Posterior cingulate gyrus (tissue), 11 donors: ENCODE measurements at places on chromosomes 2 and 18.

GRCh38 chr2:186917866-186918265 lies 68.9 kb upstream of the ZSWIM2 start:
- DNase-seq, result no peak

DNA sequence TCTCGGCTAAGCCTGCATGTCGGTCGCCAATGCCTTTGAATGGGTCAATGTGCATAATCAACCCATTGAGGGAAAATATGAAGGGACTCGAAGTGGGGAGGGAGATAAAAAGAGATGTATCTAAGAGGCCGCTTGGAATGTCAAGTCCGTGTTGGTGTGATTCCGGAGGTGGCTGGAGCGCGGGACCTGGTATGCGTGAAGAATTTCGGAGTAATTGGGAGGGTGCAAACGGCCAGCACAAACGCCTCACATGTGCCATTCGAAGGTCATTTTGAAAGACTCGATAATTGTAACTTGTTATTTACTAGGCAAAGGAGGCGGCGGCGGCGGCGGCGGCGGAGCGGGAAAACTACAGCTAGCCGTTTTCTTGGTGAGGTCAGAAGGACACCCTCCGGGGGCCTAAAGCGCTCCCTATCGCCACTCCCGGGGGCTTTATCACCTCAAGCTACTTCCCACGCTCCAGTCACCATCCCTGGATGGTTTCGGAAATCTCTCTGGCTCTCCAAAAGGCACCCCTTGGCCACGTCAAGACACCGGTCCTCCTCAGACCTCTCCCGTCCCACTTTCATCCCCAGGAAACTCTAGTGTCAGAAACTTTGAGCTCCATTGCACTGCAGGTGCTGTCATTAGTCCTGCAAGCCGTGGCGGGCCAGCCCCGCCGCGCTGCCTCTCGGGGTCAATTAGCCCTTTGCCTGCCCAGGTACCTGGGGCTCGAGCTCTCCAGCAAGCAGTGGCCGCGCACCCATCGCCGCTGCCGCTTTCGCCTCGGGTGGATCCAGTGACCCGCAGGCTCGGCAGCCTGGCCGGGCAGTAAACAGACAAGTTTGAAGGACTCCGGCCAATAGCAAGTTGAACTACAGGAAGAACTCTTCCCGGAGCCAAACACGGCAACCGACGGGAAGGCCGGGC lies 1.5 kb downstream of the ERBB4 start:
- DNase-seq, result peak; percentile 18

- no peak for DNase-seq
These were observed 26.6 kb downstream of the METTL8 start for GRCh38 chr2:171407030-171407675.

- no peak for DNase-seq
These were observed 86.9 kb downstream of the LIMS1 start for GRCh38 chr2:108621087-108621559.

DNA sequence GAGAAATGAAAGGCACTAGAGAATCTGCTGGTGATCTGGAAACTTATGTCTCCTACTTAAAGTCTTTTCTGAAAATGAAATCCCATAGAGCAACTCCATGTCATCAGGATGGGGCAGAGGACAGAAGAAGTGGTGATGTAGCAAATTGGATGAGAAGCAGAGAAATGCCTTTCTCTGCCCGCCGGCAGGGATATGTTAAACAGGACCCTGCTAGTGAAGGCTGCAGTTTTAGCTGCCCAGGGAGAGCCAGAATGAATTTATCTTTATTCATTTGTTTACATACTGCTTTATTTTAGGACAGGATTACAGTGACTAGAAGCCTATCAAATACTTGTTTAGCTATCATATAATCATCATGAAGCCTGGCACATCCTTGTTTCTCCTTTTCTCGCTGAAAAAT lies 247.0 kb downstream of the DOK6 start:
- no peak for DNase-seq

DNA sequence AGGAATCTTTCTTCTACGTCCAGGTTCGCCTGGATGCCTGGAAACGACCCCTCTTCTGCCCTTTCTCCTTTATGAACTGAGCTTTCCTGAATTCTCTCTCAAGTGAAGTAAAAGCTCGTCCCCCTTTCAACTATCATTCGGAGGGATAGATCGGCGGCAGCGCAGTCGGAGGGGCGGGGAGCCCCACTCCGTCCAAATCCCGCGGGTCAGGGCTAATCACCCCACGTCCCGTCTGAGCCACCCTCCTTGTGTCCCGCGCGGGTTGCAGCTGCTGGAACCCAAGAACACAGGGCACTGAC lies 367 bp downstream of the FBXO48 start:
- no peak for DNase-seq

GRCh38 chr18:79988071-79988450 lies 302 bp downstream of the TXNL4A start:
- DNase-seq, result peak; percentile 94

- no peak for DNase-seq
These were observed 39.3 kb upstream of the ID2 start for GRCh38 chr2:8642366-8643068.

DNA sequence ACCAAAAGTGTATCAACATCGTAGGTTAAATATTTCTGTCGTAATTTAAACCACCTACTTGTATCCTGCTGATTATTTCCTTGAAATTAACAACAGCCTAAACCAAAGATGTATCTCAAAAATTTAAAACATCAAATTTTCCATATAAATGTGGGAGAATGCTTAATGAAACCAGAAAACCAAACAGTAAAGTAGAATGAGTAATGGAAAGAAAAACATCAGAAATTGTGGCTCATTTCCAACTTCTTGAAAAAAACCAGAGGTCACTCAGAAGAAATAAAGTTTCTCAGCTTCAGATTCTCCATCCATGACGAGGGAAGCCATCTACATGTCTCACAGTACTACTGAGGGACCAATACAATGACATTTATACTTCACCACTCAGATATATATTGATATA lies 296.5 kb downstream of the NOL4 start:
- DNase-seq, result no peak

- no peak for DNase-seq
These were observed 36.4 kb downstream of the PKDCC start for GRCh38 chr2:42084231-42084671.

DNA sequence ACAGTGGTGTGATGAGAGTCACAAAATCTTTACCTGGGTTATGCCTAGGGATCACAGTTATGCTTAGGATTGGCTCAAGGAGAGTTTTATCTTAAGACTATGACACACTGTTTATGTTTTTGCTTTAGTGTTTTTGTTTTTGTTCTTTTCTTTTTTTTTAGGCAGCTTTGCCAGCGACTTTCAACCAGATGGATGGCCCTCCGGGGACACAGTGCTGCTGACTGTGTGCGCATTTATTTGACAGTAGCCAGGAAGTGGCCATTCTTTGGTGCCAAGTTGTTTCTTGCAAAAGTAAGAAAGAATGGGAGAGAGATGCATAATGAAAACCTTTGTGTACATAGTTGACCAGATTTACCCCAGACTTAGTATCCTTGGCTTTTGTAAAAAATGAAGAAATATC lies 15.1 kb upstream of the DYNC2LI1 start:
- no peak for DNase-seq

- DNase-seq, result no peak
These were observed 39.9 kb downstream of the DNAH6 start for GRCh38 chr2:84556190-84556589.

DNA sequence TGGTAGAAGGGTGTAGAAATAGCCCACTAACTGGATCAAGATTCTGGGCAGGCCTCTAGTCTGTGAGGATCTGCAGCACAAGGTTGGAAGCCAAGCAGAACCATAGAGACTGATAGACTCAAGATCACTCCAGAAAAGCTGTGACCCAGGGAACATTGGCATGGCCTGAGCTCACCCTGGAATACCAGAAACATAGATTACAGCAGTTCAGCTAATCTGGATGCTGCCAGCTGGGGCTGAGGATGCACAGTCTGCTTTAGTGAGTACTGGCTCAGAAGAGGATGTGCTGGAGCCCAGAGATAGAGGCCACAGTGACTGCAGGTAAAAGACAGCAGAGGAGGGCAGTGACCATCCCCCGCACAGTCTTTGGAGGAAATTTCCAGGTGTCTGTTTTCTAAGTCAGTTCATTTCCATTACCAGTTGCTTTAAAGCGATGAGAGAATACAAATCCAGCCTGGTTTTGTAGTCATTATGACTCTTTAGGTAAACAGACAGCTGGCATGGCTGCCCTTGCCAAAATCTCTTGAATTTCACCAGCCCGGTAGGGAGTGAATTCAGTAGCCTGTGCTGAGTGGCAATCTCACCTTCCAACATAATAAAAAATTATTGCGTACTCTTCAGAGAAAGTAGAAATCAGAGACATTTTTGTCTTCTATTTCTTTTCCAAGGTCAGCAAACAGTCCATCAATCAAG lies 119.2 kb downstream of the ANTXR1 start:
- no peak for DNase-seq

DNA sequence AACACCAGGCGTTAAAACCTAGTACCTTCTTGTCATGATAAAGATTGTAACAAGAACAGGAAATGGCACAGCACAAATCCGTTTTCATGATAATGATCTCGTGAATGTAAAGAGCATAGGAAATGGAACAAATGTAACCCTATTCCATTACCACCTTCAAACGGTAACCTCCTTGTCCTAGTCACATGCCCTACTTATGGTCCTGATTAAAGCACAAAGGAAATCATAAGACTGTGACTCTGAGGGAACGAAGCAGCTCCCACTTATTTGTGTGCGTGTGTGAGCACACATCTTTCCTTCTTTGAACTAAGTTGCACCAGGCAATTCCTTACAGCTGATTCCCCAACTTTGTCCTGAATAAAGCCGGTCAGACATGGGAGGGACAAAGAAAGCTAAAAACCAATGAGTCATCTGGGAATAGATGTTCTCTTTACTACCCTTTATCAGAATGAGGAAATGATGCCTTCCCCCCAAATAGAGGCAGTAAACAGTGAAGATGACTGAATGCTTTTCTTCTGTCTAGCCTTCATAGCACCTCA lies 192.6 kb downstream of the IKZF2 start:
- no peak for DNase-seq

- no peak for DNase-seq
These were observed 169.2 kb downstream of the XIRP2 start for GRCh38 chr2:167057446-167057845.

DNA sequence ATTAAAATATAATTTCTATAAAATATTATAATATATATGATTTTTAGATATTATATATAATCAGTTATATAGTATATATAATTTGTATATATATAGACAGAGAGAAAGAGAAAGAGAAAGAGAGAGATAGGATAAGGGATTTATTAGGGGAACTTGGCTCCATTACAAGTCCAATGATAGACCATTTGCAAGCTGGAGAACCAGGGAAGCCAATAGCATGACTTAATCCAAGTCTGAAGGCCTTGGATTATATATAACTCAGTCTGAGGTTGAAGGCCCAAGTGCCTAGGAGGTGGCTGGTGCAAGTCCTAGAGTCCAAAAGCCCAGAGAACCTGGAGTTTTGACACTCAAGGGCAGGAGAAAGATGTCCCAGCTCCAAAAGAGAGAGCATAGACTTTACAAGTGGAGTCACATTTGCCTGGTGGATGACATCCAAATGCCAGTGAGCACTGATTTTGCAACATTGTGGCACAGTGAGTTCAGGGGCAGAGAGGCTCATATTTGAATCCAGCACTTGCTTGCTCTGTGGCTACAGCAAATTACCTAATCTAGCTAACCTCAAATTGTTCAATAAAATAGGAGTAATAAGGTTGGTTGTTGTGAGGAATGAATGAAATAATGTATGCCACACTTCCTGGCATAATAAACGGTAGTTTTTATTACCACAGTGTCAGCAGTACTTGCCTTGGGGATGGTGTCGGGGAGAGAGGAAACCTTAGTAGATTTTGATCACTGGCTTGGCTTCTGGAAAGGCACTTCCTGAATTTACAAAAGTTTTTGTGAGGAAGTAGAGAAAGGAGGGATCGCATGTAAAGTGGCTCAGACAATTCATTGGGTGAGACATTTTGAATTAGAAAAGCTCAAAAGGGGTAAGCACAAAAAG lies 69.6 kb upstream of the CD28 start:
- no peak for DNase-seq

DNA sequence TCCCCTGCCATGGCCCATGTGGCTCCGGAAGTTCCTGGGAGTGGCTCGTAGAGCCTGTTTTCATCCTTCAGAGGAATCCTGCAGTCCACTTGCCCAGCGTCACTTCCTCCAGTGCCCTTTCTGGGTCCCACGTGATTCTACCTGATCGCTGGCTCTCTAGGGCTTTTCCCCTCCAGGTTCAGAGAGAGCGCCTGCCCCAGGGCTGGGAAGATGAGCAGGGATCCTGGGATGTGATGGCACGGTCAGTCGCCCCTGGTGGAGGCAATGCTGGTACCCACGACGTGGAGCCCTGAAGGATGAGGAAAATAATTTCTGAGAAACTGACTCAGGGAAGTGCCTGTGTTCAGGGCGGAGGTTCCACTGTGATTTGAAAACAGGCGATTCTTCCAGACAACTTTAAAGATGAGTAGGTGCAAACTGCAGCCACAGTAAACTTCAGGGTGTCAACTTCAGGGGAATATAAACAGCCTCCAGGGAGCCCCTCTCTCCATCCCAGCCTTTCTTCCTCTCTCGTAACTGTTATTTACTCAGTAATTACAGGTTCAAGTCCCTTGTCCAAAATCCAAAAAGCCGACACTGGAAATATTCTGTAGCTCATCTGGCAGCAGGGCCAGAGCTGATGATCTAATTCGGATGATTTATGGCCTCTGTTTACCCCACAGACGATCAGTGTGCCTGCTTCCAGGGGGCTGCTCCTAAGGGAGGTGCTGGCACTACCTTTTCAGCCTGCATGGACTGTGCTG lies 105.9 kb downstream of the AGAP1 start:
- DNase-seq, result no peak

DNA sequence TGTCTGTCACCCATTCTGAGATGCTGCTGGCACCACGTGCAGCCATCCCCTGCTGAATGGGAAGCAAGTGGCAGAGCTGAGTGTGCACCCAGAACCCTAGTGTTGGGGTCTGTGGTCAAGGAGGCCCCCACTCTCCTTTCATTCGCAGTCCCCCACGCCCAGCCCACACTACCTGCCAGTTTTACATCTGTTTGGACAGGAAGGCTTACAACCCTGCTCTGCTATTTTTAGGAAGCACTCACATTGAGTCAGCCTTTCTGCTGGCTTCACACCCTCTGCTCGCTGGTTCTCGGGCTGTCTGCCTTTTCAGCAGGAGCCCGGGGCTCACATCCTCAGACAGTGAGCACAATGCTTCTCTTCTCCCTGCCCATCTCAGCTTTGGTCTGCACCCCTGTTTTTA lies 10.7 kb upstream of the ADCY3 start:
- DNase-seq, result no peak
